ENCODE measurements at places on chromosomes 12 and 14. TPM values are rescaled to one million over a fixed set of nuclear protein-coding genes. Genes with fewer than 3 reads are reported as not detected.

Gene NGB
- not detected for total RNA-seq

Gene RTN1
- total RNA-seq: 0.54 TPM

Gene PRPH
- total RNA-seq: under 0.01 TPM

Gene ITPK1
- 59.8 TPM for total RNA-seq

Gene ABCD2
- under 0.01 TPM for total RNA-seq

Gene CBLN3
- 0.54 TPM for total RNA-seq

Gene PIP4P1
- total RNA-seq: 36.1 TPM

Gene FGF23
- total RNA-seq: not detected

Gene MMP17
- 3.8 TPM for total RNA-seq

- no peak for DNase-seq
Observed at GRCh38 chr12:109567967-109568366, 5.3 kb downstream of the MMAB start.

DNA sequence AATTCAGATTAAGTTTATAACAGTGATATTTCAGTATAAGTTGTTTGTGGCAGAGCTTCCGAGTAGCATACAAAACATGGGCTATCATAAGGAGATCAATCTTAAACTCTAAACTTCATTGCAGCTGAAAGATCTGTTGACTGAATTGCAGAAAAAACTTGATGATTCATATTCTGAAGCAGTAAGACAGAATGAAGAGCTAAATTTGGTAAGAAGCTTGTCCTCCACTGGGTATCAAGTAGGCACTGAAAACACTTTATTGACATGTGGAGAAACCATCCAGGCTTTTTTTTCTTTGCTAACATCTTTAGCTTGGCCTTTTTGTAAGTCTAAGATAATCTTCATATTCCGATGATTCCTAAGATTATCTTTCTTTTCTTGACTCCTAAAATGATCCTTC is 93.0 kb downstream of the KTN1 start:
- DNase-seq: no peak

- DNase-seq: peak; percentile 24
Observed at GRCh38 chr14:74362361-74362915, 14.2 kb downstream of the VRTN start.

- no peak for DNase-seq
Observed at GRCh38 chr14:31388687-31389413, 31.5 kb downstream of the HEATR5A start.

DNA sequence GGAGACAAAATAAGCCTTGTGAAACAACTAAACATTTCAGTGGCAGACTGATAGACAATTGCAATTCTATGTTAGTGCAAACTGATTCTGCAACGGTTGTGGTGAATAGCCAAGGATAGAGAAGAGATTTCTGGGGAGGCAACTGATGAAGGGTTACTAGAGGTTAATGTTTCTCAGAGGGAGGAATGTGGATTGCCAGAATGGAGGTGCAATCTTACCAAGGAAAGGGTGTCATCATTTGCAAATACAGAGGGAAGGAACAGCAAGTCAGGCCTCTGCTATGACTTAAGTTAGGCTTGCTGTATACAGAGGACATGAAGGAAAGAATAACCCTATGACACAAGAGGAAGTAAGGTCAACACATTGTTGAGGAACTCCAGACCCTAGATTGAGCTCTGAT is 35.8 kb downstream of the CCDC175 start:
- no peak for DNase-seq

- no peak for DNase-seq
Observed at GRCh38 chr12:130424858-130425697, 87.4 kb downstream of the PIWIL1 start.

DNA sequence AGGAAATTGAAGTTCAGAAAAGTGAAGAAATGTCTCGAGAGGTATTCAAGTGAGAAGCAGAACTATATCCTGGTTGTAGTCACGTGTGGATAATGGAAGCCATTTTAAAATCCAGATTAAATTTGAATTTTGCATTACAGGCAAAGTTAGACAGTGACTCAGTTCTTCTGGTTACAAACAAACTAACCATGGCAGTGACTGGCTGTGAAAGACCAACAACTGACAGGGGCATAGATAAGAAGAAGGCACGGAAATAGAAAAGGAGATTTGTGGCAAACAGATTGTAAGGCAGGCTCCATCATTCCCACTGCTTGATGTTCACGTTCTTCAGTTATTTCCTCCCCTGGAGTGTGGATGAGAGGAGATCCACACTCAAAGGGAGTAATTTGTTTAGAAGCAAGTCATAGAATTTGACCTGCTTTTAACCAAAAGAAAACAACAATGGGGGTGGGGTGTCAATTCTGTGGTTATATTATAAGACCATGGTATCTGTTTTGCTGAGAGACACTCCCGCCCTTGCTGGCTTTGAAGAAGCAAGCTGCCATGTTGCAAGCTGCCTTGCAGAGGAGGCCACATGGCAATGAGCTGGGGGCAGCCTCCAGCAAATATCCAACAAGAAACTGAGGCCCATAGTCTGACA is 795.3 kb downstream of the VRK1 start:
- DNase-seq: no peak

GRCh38 chr14:36702474-36702873 is 40.8 kb downstream of the PAX9 start:
- DNase-seq: no peak

GRCh38 chr12:120677765-120678473 is 9.0 kb upstream of the MLEC start:
- DNase-seq: peak; percentile 21

GRCh38 chr14:29062466-29062865 is 295.9 kb downstream of the FOXG1 start:
- no peak for DNase-seq

GRCh38 chr14:43692706-43693105 is 814.4 kb downstream of the FSCB start:
- DNase-seq: no peak

GRCh38 chr14:95518045-95518751 is 1.7 kb upstream of the SYNE3 start:
- DNase-seq: no peak

- DNase-seq: no peak
Observed at GRCh38 chr12:46818642-46819041, 7.2 kb downstream of the SLC38A4 start.

GRCh38 chr14:23364164-23365035 is 572 bp downstream of the EFS start:
- no peak for DNase-seq

- no peak for DNase-seq
Observed at GRCh38 chr12:120738252-120739030, 12.8 kb downstream of the ACADS start.

- DNase-seq: no peak
Observed at GRCh38 chr12:991350-992333, 619 bp downstream of the ERC1 start.

DNA sequence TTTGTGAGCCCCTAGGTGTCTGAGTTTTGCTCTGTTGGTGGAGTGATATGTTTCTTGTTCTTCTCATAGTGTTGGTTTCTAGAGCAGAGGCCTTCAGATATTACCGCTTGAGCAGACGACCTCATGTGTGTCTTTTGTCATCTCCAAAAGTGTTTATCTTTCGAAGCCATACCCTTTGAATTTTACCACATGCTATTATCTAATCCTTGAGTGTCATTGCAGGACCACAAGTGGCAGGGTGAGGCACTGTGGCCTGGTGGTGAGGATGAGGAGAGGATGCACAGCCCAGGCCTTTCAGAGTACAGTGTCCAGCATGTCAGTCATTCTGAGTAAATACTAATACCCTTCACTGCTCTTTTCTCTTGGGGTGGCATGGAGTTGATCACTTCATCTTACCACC is 57.2 kb upstream of the CISTR start:
- DNase-seq: no peak

DNA sequence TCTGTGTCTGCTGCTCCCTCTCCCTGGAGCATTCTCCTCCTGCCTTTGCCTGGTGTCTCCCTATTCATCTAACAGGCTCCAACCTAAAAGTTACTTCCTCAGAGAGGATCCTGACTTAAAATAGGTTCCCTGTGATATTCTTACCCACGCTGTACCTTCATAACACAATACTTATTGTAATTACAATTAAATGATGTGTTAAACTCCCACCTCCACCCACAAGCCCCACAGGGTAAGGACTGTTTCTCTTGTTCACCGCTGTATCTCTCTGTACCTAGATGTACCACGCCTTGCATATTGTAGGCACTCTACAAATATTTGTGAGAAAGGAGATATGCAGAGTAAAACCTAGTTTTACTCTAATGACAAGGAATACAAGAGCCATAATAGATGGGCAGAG is 5.0 kb downstream of the HEBP1 start:
- DNase-seq: no peak

GRCh38 chr14:102140750-102141145 is 1.1 kb downstream of the WDR20 start:
- no peak for DNase-seq

GRCh38 chr12:8156845-8157244 is at the start of gene ZNF705A:
Gene ZNF705A, plus strand, starts transcription at chr12:8157015. Its CDS starts 15,611 bp downstream, at chr12:8172626.
- DNase-seq: peak; percentile 71

GRCh38 chr12:33529031-33529430 is 89.4 kb upstream of the SYT10 start:
- no peak for DNase-seq

GRCh38 chr12:96994900-96995299 is 87.8 kb downstream of the NEDD1 start:
- DNase-seq: no peak

Data from hematopoietic multipotent progenitor cell (in vitro differentiated cells).